NCI-H187 (cell line): ENCODE measurements at places on chromosomes 7 and 10.

DNA sequence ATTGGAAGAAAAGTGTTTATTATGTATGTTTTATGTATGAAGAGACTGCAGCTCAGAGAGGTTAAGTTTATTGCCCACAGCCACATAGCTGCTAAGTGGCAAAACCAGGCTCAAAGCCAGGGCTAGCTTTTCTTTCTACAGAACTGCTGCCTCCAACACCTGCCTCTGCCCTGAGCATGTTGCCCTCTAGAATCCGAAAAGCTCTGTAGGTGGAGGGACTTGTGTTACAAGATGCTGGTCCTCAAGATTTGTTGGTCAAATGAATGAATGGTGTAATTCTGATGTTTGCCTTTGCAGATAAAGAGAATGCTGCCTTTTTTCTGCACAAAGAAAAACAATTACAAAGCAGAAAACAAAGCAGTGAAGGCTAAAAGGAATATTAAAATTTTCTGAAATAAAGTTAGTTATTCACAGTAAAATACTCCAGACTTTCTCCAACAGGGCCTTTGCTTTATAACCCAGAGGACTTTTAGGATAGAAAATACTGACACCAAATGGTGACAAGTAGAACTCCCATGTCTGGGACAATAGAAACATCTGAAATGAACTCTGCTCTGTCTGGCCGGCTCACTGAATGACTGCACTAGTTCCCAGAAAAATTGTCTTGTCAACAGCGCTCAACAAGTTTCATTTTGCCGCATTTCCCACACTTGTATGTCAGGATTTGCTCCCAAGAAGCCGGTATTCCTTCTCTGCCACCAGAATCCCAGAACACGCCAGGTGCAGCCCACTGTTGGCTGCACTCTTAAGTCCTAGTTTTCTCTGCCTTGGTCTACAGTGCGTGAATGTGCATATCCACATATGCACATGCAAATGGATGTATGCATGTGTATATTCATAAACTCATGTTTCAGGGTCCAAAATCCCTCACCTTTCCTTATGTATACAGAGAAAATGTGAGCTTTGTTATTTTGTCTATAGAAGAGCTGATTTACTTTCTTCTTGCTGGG lies 11.0 kb upstream of the DNTT start:
- no peak for DNase-seq

DNA sequence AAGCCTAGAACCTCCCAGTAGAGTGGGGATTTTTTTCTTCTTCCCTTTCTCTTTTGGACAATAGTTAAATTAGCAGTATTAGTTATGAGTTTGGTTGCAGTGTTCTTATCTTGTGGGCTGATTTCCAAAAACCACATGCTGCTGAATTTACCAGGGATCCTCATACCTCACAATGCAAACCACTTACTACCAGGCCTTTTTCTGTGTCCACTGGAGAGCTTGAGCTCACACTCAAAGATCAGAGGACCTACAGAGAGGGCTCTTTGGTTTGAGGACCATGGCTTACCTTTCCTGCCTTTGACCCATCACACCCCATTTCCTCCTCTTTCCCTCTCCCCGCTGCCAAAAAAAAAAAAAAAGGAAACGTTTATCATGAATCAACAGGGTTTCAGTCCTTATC lies 5.4 kb downstream of the OPN1SW start:
- no peak for DNase-seq

- no peak for DNase-seq
These were observed 14.2 kb downstream of the SNX8 start for GRCh38 chr7:2299870-2300512.

DNA sequence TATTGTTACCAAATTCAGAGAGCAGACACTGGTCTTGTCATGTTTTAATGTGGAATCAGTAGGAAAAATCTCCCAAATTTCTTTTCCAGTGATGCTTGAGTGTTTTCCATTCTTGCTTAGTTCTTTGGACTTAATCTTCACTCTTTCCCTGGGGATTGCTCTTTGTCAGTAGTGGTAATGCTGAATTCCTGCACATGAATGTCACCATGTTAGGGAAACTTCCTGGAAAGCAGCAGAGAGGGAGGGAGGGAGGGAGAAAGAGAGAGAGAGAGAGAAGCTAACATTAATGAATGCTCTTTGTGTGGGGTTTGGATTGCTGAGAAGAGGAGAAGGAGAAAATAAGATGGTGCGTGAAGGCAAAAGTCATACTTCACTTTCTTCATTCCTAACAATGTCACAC lies 295.3 kb upstream of the COBL start:
- no peak for DNase-seq

DNA sequence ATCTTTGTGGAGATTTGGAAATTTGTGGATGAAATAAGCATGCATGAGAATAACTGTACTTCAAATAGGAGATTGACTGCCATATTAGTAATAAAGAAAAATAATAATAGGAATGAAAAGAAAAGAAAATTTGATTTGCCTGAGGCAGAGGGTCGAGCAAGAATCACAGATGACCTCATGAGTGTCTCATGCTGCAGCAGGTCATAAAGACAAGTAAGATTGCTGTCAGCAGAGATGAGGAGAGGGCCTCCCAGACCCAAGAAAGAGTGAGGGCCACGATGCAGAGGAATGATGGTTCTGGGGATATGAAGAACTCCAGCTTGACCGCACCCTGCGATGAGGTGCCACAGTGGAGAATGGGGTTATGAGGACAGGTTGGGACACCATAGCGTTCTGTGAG lies 39.2 kb downstream of the TOMM7 start:
- no peak for DNase-seq

GRCh38 chr7:13032084-13032483 lies 344.7 kb downstream of the ARL4A start:
- no peak for DNase-seq

GRCh38 chr7:42617071-42617765 lies 294.7 kb downstream of the C7orf25 start:
- DNase-seq = no peak

GRCh38 chr7:111676167-111676566 lies 113.9 kb upstream of the IMMP2L start:
- no peak for DNase-seq

- peak; percentile 32 for DNase-seq
These were observed at the start of gene NYAP1 for GRCh38 chr7:100483722-100484672. Gene NYAP1, plus strand, starts transcription at chr7:100483927. Its CDS starts 1,385 bp downstream, at chr7:100485312.

GRCh38 chr10:6580279-6581029 lies 378 bp upstream of the PRKCQ start:
- no peak for DNase-seq

- DNase-seq = no peak
These were observed 75.2 kb upstream of the PRLHR start for GRCh38 chr10:118670472-118671124.

- DNase-seq = no peak
These were observed 197.3 kb downstream of the PRPF18 start for GRCh38 chr10:13784067-13784466.

DNA sequence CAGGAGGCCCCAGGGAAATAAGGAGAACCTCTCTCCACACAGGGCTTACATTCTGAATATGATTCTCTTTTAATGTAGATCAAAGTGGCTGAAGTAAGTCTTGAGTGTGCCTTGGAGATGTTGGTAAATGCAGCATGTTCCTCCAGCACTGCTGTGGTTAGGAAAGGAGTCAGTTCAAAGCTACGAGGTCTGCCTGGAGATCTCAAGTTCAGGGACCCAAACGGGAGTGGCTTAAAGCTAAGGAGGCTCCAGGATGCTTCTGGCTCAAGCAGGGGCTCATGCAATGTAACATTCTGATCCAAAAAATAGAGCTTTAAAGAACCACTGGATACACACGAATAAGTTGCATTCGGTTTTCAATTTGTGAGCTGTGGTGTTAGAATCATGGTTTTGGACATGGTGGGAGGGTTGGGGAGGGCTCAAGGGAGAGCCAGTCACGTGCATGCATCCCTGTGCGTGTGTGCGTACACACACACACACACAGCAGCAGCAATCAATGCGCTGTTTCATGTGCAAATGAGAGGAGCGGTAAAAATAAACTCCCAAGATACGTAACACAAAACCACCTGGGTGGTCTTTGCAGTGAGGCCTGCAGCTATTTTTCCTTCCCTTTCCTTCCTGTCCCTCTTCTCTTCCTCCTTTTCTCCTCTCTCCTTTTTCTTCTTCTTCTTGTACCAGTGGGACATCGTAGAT lies 70.5 kb downstream of the AOAH start:
- DNase-seq = no peak

- DNase-seq = no peak
These were observed 21.5 kb downstream of the CUX1 start for GRCh38 chr7:101838837-101839483.

DNA sequence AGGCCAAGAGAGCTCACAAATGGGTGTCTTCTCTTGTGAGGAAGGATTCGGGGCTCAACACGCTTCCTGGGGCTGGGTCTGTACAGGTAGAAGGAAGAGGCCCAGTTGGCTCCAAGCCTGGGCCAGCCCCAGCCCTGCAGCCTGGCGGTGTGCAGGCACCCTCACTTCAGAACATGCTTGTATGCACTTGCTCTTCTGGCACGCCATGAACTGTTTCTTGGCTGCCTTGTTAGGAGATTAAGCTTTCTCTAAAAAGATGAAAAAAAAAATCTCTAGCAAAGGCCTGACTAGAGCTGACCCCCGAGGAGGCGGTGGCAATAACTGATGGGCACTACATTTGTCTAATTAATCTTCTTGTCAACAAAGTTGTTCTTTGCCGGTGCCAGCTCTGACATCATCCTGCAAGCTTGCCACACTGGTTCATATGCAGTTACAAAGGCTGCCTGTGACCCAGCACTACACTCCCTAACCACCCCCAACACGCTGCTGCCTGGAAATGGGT lies 94.7 kb downstream of the WDR11 start:
- no peak for DNase-seq

- no peak for DNase-seq
These were observed 65.1 kb downstream of the PDGFA start for GRCh38 chr7:454356-455109.

- DNase-seq = no peak
These were observed at the start of gene SH3PXD2A for GRCh38 chr10:103855424-103855823. Gene SH3PXD2A, minus strand, starts transcription at chr10:103855576. Its CDS starts 310 bp downstream, at chr10:103855266.

DNA sequence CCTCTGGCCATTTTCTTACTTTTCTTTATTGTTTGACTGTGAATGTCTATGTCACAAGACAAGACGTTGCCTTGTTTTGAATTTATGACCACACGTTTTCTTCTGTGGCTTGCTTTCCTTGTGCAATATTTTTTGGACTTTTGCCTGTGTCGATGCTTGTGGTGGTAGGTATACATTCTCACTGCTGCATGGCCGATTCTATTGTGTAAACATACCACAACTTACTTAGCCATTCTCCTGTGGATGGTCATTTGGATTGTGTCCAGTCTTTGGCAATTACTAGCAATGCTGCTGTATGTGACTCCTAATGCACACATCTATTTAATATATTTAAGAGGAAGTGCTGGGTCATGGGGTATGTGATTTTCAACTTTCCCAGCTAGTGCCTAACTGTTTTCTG lies 18.0 kb upstream of the DLG5 start:
- no peak for DNase-seq

- DNase-seq = no peak
These were observed 97.8 kb downstream of the CALCR start for GRCh38 chr7:93476491-93477344.

DNA sequence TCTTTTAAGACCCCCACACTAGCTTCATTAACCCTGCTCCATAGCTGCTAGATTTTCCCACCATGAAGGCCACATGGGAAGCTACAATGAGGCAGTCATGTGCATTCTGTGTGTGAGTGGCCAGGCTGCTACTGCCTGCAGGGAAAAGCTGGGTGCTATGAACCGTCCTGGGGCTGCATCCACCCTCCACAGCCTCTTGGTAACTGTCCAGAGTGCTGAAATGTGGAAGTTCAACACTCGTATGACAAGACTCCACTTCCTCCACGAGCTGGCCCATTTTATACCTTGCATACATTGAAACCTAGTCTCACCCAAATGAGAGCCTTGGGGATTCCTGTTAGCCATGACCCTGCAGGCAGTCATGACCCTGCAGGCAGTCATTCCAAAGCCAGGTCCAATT lies 59.4 kb downstream of the CUZD1 start:
- no peak for DNase-seq

GRCh38 chr10:44906486-44906885 lies 4.7 kb upstream of the TMEM72 start:
- DNase-seq = no peak

DNA sequence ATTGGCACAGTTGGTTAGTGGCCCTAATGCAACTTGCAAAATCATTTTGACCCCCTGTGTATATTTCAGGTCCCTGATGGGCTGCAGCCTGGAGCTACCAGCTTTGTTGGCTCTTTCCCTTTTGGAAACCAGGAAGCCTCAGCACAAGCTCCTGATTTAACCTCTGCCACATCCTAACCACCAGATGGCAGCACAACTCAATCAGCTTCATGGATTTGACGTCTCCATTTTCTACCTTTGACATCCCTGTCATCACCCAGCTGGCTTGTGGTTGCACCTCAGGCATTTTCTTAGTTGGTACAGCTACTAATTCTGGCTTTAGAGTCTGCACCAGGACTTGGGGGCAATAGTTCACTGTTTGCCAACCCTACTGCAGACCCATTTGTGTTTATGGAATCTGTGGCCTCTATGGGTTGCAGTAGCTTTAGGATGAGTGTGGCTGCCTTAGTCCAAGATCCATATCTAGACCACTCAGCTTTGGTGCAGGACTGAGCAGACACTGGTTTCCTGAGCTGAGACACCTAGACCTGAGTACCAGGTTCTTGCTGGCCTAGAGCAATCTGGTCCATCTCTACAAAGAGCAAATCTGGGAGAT lies 456.2 kb downstream of the REEP3 start:
- DNase-seq = no peak

- DNase-seq = no peak
These were observed 157.2 kb upstream of the TNRC18 start for GRCh38 chr7:5580714-5581395.

DNA sequence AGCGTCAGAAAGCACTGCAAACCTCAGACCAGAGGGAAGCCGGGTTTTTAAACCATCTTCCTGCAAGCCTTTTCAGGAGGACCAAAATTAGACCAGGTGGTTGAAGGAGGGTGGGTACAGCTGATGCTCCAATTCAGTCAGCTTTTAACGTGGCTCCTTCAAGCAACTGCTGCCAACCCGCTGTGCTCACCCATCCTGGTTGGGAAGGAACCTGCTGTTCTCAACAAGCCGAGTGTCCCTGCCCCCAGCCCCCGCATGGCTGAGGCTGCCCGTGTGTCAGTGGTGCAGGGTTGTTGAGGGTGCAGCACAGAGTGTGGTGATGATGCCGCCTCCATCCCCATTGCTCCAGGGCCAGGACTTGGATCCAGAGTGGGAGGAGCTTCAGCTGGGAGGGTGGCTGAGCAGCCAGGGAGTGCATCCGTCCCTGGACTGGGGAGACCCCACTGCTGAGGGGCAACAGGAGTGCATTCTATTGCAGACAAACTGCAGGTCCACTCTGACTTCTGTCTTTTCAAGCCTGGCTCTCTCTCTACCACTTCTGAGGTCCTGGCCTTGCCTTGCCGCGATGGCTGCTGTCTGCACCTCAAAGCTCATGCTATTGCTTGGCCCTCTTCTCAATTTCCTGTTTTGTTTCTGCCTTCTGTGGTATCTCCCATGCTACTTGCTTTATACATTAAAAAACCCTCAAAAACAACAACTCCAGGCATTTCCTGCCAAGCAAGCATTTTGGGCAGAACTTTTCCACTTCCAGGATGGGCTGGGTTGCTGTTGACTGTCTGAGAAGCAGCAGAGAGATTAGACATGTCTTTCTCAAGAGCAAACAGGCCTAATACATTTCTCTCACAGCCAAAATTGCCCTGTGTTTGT lies 134.7 kb downstream of the DNAJB6 start:
- DNase-seq = no peak
